Upper lobe of left lung (tissue), 6 donors: ENCODE measurements at places on chromosomes 4 and X. TPM values are rescaled to one million over a fixed set of nuclear protein-coding genes. Genes with fewer than 3 reads are reported as not detected.

The GRIA3 gene
- under 0.01 TPM for total RNA-seq

The NSG1 gene
- 3.8 TPM for total RNA-seq

The PSAPL1 gene
- total RNA-seq: not detected

The KCND1 gene
- total RNA-seq: 1.4 TPM

- DNase-seq: peak; percentile 23
Observed at GRCh38 chr4:185811509-185812364, at the start of gene SORBS2. Gene SORBS2, minus strand, starts transcription at chr4:185812194. Its CDS starts 121,623 bp downstream, at chr4:185690571.

- DNase-seq: no peak
Observed at GRCh38 chr4:153729895-153730294, 29.9 kb downstream of the RNF175 start.

- DNase-seq: no peak
Observed at GRCh38 chr4:53748328-53748772, 157.1 kb upstream of the LNX1 start.

- no peak for DNase-seq
Observed at GRCh38 chrX:45187731-45188130, 12.9 kb downstream of the DIPK2B start.

GRCh38 chr4:158760866-158761265 is 8.0 kb upstream of the FNIP2 start:
- no peak for DNase-seq

- no peak for DNase-seq
Observed at GRCh38 chrX:127177966-127178365, 358.4 kb downstream of the PRR32 start.

DNA sequence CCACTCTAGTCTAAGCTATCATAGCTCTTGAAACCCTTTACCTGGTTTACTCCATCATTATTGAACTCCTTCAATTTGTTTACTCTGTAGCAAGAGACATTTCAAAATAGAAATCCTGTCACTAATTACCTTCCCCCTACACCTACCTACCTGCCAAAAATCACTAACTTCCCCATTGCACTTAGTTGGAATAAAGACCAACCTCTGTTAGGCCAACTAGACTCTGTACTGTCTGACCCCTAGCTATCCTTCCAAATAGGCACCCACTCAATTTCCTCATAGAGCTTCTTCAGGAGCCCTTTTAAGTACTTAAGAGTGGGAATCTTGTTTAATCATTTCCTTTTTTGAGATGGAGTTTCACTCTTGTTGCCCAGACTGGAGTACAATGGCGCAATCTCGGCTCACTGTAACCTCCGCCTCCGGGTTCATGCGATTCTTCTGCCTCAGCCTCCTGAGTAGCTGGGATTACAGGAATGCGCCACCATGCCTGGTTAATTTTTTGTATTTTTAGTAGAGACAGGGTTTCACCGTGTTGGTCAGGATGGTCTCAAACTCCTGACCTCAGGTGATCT is 8.9 kb upstream of the CDKL2 start:
- DNase-seq: peak; percentile 82

DNA sequence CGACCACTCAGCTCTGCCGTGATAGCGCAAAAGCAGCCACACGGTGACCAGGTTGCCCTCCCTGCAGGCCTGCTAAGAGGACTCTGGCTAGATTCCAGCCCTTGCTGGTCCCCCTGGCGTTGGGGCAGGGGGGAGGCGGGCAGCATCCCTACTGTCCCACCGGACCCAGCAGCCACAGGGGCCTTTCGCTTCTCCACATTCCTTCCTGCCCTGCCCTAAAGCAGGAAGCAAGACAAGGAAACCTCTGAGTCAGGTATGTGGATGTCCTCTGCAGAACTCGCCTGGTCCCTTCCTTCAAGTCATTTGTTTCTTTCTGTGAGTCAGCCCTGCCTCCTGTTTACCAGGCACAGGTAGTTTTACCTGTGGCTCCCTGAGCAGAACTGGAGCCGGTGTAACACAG is 60.2 kb upstream of the CLDN34 start:
- no peak for DNase-seq

GRCh38 chr4:71380788-71381187 is 42.0 kb downstream of the SLC4A4 start:
- no peak for DNase-seq

DNA sequence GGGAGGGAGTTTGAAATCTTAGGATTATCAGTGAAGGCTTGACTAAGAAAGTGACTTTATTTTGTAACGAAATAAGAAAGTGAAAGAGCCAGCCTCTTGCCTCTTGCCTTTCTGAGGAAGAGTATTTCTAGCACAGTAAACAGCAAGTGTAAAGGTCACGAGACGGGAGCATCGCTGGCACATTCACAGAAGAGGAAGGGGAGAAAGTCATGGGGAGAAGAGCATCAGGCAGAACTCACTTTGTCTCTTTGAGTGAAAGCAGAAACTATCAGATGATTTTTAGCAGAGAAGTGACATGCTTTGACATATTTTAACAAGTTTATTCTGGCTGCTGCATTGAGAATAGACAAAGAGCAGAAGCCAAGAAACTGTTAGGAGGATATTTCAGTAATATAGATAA is 313.8 kb downstream of the CAMK2D start:
- DNase-seq: no peak

DNA sequence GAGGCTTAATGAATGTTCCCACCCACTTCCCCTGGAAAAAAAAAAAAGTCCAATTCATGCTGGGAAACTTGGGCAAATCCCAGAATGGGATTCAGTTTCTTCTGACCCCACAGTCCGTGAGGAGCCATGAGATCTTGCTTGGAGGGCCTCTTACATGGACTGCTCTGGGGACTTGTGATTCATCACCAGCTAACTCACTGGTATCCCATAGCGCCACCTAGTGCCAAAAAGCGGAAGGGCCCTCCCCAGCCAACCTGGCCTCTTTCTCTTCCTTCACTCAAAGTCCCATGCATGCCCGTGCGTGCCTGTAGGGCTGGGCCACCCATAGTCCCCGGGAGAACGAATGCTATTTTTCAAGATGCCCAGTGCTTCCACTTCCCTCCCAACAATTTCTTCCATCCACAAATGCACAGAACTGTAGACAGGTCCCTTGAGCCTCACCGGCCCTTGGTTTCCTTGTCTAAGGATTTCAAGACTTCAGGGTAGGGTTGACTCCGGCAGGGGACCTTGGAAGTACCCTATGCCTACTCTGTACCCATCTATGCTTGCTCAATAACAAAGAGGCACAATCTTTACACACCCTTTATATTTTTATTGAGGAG is 5.1 kb downstream of the RTL5 start:
- DNase-seq: no peak
